ENCODE measurements at places on chromosomes 2 and 18. TPM values are rescaled to one million over a fixed set of nuclear protein-coding genes. Genes with fewer than 3 reads are reported as not detected.

- no peak for DNase-seq
- peaks cover 4% of the 10 kb centered on the region for H3K4me1 ChIP-seq
- no peak within 1 kb of the TSS for H3K27ac ChIP-seq
- H3K36me3 ChIP-seq, result no peaks in the 10 kb centered on the region
- H3K27me3 ChIP-seq, result no peaks in the 10 kb centered on the region
Observed at GRCh38 chr2:208406474-208407451, at the start of gene PTH2R. Gene PTH2R (plus strand): TSS chr2:208406792. CDS start chr2:208407044, 252 bp downstream.

DNA sequence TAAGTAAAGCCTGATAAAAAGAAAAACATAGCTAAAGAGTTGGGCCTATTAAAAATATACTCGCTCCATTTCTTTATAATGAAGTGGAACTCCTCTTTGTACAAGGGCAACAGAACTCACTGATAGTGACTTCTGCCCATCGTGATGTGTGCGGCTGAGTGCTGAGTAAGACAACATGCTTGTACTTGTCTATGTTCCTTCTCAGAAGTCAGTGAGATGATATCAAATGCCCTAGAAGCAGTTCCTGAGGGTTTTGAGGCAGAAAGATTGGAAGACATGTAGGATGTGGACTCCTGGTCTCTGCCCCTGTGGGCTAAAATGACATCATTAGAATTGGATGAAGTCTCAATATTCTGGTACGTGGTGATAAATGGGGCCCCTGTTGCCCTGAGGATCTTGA lies 73.8 kb downstream of the USP40 start:
- H3K4me3 ChIP-seq, result no peak overlapping the region
- H3K4me1 ChIP-seq, result no peaks in the 10 kb centered on the region
- DNase-seq, result peak; percentile 59
- H3K36me3 ChIP-seq, result peaks cover 8% of the 10 kb centered on the region
- no peak overlapping the region for H3K27ac ChIP-seq

The EVA1A gene
- total RNA-seq, result 16.9 TPM

DNA sequence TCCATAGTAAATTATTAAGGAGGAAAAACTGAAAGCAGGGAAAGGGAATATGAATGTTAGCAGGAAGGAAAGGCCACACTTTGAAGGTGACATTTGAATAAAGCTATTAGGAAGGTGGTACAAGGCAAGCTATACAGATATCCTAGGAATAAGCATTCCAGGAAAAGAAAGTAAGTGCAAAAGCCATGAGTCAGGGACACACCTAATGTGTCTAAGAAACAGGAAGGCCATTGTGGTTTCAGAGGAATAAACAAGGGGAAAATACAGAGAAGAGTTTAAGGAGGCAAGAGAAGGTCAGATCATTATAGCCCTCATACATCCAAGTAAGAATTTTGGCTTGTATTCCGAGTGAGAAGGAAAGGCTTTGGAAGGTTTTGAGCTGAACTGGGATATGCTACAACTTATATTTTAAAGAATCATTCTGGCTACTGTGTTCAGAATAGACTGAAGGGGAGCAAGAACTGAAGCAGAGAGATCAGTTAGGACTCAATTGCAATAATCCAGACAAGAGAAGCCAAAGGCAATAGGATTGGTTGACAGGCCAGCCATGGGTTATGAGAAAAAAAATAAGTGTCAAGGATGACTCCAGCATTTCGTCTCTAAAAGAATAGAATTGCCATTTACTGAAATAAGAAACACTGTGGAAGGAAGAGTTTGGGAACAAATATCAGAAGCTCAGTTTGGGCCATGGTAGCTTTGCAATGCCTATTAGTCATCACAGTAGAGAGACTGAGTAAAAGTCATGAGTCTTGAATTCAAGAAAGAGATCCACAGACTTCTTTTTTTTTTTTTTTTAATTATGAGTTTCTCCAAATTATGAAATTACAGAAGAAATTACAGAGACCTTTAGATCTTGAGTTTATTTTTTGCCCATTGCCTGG lies 11.3 kb downstream of the RAD51AP2 start:
- H3K27me3 ChIP-seq, result no peaks in the 10 kb centered on the region
- no peak overlapping the region for H3K4me3 ChIP-seq
- H3K36me3 ChIP-seq, result no peaks in the 10 kb centered on the region
- H3K27ac ChIP-seq, result no peak overlapping the region

GRCh38 chr2:182173944-182174622 lies 188.4 kb downstream of the PPP1R1C start:
- H3K27ac ChIP-seq, result no peak overlapping the region
- H3K4me1 ChIP-seq, result no peaks in the 10 kb centered on the region
- no peak overlapping the region for H3K4me3 ChIP-seq

DNA sequence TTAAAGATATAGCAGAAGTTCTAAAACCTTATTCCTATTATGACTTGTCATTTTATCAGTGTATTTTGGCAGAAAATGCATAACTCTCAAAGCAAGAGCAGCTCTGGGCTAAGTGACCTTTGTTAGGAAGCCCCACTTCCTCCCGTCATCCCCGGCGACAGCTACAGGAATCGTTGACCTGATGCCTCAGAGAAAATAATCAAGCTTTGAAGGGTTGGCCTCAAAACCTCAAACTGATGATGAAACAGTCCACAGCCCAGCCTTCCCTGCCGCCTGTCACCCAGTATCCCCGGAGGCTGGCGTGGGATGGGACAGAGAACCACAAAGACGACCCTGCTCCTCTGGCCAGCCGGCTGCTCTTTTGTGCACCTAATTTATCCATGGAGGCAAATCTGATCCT lies 65.3 kb downstream of the KCNF1 start:
- H3K27me3 ChIP-seq, result no peaks in the 10 kb centered on the region
- no peak for DNase-seq
- no peak overlapping the region for H3K4me3 ChIP-seq
- no peaks in the 10 kb centered on the region for H3K4me1 ChIP-seq

GRCh38 chr2:236943841-236944513 lies 141.7 kb upstream of the COPS8 start:
- no peak for DNase-seq
- H3K4me3 ChIP-seq, result no peak overlapping the region
- no peaks in the 10 kb centered on the region for H3K36me3 ChIP-seq
- no peak overlapping the region for H3K27ac ChIP-seq
- H3K27me3 ChIP-seq, result peaks cover 2% of the 10 kb centered on the region

DNA sequence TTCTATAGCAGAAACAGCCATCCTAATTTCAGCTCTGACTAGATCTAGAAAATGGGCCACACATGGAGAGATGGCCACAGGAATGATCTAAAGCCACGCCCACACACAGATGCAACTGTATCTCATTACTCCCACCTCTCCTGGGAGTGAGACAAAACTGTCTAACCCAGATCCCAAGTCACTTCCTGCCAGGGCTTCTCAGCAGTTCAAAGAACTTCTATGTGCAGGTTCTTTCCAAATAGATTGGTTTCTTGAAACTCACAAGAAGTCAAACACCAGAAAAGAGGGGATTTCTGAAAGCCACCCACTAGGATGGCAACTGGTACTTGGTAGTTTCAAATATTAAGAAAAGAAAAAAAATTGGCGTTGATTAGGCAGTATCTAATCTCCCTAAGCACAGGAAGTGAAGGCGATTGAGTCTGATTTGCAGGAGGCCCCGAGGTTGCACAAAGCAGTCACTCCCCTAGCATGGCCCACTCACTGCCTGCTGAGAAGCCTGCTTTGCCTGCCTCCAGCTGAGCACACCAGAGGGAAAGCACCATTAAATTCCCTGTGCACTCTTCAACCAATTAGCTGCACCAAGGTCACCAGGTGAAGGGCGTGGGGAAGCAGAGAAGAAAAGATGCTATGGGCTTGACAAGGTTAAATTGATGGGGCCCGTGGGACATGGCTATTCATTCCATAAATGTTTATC lies 51.1 kb downstream of the PAPOLG start:
- H3K36me3 ChIP-seq, result no peaks in the 10 kb centered on the region
- no peaks in the 10 kb centered on the region for H3K4me1 ChIP-seq
- H3K27ac ChIP-seq, result no peak overlapping the region
- DNase-seq, result no peak
- H3K27me3 ChIP-seq, result no peaks in the 10 kb centered on the region

The HAAO gene
- total RNA-seq, result 10.3 TPM

- no peak overlapping the region for H3K4me3 ChIP-seq
- no peaks in the 10 kb centered on the region for H3K36me3 ChIP-seq
- no peaks in the 10 kb centered on the region for H3K4me1 ChIP-seq
- no peaks in the 10 kb centered on the region for H3K27me3 ChIP-seq
- DNase-seq, result no peak
Observed at GRCh38 chr2:177547122-177547521, 154.5 kb downstream of the AGPS start.

DNA sequence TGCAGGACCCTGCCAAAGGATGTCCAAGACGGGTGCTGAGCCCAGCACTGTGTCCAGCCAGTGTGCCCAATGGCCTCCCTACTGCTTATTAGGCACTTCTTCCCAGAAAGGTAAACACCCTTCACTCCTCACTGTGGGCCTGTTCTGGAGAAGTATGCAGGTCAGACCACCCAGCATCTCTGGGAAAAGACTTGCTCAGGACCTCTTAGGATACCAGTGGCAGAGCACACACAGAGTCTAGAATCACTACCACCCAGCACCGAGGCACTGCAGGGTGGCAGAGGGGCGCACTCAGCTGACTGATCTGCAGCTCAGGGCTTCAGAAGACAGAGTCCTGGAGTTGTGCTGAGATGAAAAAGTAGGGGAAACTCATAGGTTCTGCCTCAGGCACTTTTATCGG lies 25.8 kb downstream of the XDH start:
- H3K27me3 ChIP-seq, result no peaks in the 10 kb centered on the region
- H3K36me3 ChIP-seq, result no peaks in the 10 kb centered on the region
- H3K4me3 ChIP-seq, result no peak overlapping the region
- H3K4me1 ChIP-seq, result no peaks in the 10 kb centered on the region
- H3K27ac ChIP-seq, result no peak overlapping the region

GRCh38 chr18:59047321-59048047 lies 92.2 kb upstream of the SEC11C start:
- no peaks in the 10 kb centered on the region for H3K27me3 ChIP-seq
- no peak overlapping the region for H3K4me3 ChIP-seq
- H3K27ac ChIP-seq, result no peak overlapping the region
- peaks cover 3% of the 10 kb centered on the region for H3K4me1 ChIP-seq
- H3K36me3 ChIP-seq, result no peaks in the 10 kb centered on the region

- H3K36me3 ChIP-seq, result no peaks in the 10 kb centered on the region
- no peak overlapping the region for H3K4me3 ChIP-seq
- peaks cover 4% of the 10 kb centered on the region for H3K4me1 ChIP-seq
- no peak for DNase-seq
Observed at GRCh38 chr2:232304236-232304635, 74.3 kb upstream of the ALPP start.

GRCh38 chr2:206562375-206562774 lies 79.9 kb upstream of the FAM237A start:
- no peak for DNase-seq
- no peaks in the 10 kb centered on the region for H3K36me3 ChIP-seq
- no peaks in the 10 kb centered on the region for H3K4me1 ChIP-seq
- no peak overlapping the region for H3K4me3 ChIP-seq

- H3K27ac ChIP-seq, result peak overlapping the region; percentile 93
- H3K4me1 ChIP-seq, result no peaks in the 10 kb centered on the region
- no peaks in the 10 kb centered on the region for H3K36me3 ChIP-seq
- peak overlapping the region; percentile 94 for H3K4me3 ChIP-seq
- peak; percentile 37 for DNase-seq
Observed at GRCh38 chr2:227325839-227326195, 766 bp downstream of the MFF start.

The INSIG2 gene
- total RNA-seq, result 15.7 TPM

GRCh38 chr2:42856891-42857632 lies 64.7 kb upstream of the HAAO start:
- H3K36me3 ChIP-seq, result no peaks in the 10 kb centered on the region
- no peaks in the 10 kb centered on the region for H3K27me3 ChIP-seq
- no peak overlapping the region for H3K4me3 ChIP-seq
- no peaks in the 10 kb centered on the region for H3K4me1 ChIP-seq
- H3K27ac ChIP-seq, result peak overlapping the region; percentile 4

DNA sequence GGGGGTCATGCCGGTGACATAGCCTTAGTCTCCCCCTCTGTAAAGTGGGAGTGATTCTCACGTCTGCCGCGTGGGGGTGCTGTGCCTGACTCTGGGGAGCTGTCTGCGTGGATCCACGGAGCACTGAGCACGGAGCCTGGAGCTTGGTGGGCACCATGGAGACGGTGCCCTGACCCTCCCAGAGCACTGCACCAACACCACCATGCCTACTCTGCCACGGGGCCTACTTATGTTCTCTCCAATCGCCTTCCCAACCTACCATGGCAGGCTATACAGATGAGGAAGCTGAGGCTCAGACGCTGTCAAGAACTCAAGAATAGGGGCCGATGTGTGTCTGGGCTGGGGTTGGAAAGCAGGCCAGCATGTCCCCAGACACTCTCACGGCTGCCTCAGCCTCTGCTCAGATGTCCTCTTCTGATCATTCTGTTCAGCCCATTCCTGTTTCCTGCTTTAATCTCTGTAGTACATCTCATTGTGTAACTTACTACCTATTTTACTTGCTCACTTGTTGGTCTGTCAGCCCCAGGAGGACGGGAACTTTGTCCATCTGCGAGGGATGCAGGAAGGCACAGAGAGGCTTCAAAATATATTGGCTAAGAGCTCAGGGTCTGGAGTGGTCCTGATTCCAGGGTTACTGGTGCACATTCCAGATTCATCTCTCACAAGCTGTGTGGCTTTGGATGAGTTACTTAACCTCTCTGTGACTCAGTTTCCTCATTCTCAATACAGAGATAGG lies 168.1 kb upstream of the HS6ST1 start:
- DNase-seq, result no peak
- no peak overlapping the region for H3K4me3 ChIP-seq
- no peaks in the 10 kb centered on the region for H3K4me1 ChIP-seq
- H3K27me3 ChIP-seq, result no peaks in the 10 kb centered on the region
- no peaks in the 10 kb centered on the region for H3K36me3 ChIP-seq

The CIB4 gene
- total RNA-seq, result not detected

The PLA2R1 gene
- total RNA-seq, result 10.5 TPM

DNA sequence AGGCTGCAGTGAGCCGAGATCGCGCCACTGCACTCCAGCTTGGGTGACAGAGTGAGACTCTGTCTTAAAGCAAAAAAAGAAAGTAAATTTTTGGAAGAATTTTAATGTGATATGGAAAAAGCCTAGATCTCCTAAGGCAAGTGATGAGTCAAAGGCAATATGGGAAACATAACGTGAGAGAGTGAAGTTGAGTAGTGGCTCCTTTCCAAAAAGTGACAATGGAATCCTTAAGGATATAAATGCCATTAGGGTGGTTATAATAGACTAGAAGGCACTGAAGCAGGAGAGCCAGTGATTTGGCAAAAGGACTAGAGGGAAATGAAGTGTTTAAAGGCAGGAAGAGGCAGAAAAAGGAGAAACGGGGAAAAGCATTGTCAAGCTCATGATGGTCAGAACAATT lies 25.6 kb downstream of the ARHGAP28 start:
- no peaks in the 10 kb centered on the region for H3K27me3 ChIP-seq
- H3K4me3 ChIP-seq, result no peak overlapping the region

The SERPINE2 gene
- total RNA-seq, result 2.4 TPM

The MYL12B gene
- 310 TPM for total RNA-seq

GRCh38 chr18:55413474-55413873 lies 174.5 kb downstream of the TCF4 start:
- no peak for DNase-seq
- no peaks in the 10 kb centered on the region for H3K36me3 ChIP-seq
- H3K4me3 ChIP-seq, result no peak overlapping the region

The TYMS gene
- total RNA-seq, result 9.6 TPM

The KLHL14 gene
- total RNA-seq, result 3.0 TPM

The ARHGEF33 gene
- total RNA-seq, result 2.2 TPM

The ATP6V1B1 gene
- total RNA-seq, result 1.2 TPM

Measured in prostate gland (tissue), 2 donors.